ENCODE measurements at places on chromosomes 12 and 14.

GRCh38 chr14:68548194-68549076 lies 244.4 kb downstream of the ZFP36L1 start:
- peak; percentile 73 for DNase-seq

DNA sequence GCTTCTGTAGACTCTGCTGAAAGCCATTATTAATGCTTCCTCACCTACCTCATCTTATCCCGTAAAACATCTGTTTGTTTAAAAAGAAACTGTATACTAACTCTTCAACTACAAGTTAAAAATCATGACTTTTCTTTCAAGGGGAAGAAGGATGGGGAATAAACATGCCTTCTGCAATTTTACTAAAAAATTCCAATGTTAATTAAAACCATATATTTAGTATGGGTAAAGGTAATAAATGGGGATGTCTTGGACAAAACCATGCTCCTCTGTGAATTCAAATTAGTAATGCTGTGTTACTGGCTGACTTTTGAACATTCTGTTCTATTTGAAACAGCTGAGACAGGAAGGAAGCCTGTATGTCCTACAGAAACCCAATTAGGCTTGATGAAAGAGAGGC lies 311.1 kb upstream of the DIO2 start:
- no peak for DNase-seq

GRCh38 chr12:58541300-58541690 lies 379.0 kb downstream of the LRIG3 start:
- DNase-seq, result no peak

GRCh38 chr12:89087149-89087825 lies 265.0 kb downstream of the DUSP6 start:
- DNase-seq, result no peak

- no peak for DNase-seq
Observed at GRCh38 chr12:68839183-68840147, 31.5 kb downstream of the MDM2 start.

DNA sequence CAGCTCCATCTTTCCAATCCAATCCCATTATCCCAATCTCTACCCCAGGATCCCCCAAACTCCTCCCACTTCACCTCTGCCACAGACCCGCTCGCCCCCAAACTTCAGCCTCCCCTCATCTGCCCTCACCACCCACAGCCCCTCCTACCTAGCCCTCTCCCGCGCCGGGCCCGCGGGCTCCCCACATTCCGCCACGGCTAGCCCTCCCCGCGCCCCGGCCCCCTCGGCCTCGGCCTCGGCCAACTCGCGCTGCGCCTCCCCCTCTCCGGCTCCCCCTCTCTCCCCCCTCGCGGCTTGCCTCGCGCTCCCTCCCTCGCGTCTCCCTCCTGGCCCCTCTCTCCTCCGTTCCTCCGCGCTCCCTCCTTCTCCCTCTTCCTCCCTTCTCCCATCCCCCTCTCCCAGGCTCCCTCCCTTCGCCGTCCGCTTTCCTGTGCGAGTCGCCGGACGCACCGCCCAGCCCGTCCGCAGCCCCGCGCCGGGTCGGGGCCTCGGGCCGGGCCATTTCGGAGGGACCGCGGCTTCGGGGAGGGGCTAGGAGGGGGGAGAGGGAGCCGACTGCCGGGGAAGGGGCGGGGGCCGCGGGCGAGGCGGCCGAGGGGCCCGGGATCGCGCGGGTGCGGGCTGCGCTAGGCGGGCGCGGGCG lies at the start of gene ATN1:
Gene ATN1 (plus strand): TSS at position 581 of the 643 bp plus-strand sequence. CDS start 6,043 bp downstream, outside the sequence.
- peak; percentile 74 for DNase-seq

DNA sequence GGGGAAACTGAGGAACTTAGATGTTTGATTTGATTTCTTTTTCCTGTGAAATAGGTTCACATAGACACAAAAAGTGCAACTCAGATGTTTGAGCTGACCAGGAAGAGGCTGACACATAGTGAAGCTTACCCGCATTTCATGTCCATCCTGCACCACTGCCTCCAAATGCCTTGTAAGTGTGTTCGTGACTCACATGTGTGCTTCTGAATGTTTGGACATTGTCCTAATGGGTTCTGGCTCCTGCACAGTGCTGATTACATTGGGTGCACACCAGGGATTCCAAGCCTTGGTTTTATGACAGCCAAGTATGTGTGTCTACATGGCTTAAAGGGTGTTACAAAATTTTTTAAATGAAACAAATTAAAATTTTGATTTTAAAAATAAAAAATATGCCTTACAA lies 137.4 kb downstream of the DAAM1 start:
- no peak for DNase-seq

GRCh38 chr12:31222620-31223222 lies 103.2 kb downstream of the SINHCAF start:
- no peak for DNase-seq

DNA sequence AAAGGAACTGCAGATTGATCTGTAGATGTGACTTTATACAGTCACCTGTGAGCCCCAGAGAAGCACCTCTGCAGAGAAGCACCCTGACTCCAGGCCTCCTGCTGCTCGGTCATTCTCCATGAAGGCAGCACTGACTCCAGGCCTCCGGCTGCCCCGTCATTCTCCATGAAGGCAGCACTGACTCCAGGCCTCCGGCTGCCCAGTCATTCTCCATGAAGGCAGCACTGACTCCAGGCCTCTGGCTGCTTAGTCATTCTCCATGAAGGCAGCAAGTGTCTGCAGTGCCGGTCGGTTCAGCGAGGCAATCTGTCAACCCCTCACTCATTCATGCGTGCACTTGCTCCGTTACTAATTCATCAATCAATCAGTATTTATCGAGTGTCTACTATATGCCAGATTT lies 160.3 kb downstream of the PIWIL1 start:
- DNase-seq, result no peak

- DNase-seq, result peak; percentile 61
Observed at GRCh38 chr12:53995378-53996239, 4.4 kb upstream of the HOXC9 start.

GRCh38 chr12:76504606-76505005 lies 55.0 kb downstream of the OSBPL8 start:
- no peak for DNase-seq

GRCh38 chr12:101107032-101107763 lies 102.8 kb downstream of the SLC5A8 start:
- DNase-seq, result no peak

GRCh38 chr12:48175613-48176416 lies 7.6 kb upstream of the CCDC184 start:
- DNase-seq, result no peak

DNA sequence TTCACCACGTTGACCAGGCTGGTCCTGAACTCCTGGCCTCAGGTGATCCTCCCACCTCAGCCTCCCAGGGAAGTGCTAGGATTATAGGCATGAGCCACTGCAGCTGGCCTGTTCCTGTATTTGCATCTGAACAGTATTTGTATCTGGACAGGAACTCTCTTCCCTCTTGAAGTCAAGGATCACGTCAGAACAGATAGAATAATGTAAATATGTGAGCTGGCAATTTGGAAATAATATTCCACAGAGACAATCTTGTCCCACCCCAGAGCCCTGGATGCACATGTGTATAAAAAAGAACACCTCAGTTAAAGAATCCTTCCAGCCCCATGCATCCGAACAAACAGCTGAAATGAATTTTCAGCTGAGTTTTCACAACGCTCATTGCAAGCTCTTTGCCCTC lies 118.3 kb downstream of the VEZT start:
- DNase-seq, result peak; percentile 46

DNA sequence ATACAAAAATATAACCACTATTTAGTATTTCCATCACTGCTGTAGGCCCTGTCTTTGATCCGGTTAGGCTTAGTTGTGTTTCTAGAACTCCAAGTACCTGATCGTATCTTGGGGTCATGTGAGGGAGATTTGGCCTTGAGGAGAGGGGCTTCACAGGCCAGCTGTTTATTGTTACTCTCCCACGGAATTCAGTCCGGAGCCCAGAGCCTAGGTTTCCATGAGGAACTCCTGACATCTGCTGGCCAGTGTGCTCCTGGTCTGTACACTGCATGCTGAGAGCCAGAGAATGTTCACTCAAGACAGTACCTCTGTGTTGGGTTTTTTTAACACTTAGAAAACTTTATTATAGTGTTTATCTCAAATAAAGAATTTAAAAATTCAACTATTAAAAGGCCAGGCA lies 341.0 kb upstream of the TMEM132C start:
- peak; percentile 29 for DNase-seq
